GM23338 (cell line): ENCODE measurements at places on chromosomes 4 and X. TPM values are rescaled to one million over a fixed set of nuclear protein-coding genes. Genes with fewer than 3 reads are reported as not detected.

AMMECR1 gene
- total RNA-seq, result 31.3 and 32.5 TPM in 2 replicates

ZC4H2 gene
- total RNA-seq, result 20.5 and 28.3 TPM in 2 replicates

DIPK2B gene
- total RNA-seq, result not detected in 2 replicates

DOK7 gene
- total RNA-seq, result 0.52 and 0.54 TPM in 2 replicates

FRAS1 gene
- total RNA-seq, result 108 and 111 TPM in 2 replicates

AWAT2 gene
- not detected in 2 replicates for total RNA-seq

SPANXN3 gene
- total RNA-seq, result not detected in 2 replicates

MID1 gene
- 37.6 and 39.3 TPM in 2 replicates for total RNA-seq

MSANTD1 gene
- total RNA-seq, result 1.0 and 1.2 TPM in 2 replicates

TLL1 gene
- 0.39 and 2.4 TPM in 2 replicates for total RNA-seq

NAAA gene
- total RNA-seq, result 36.6 and 38.1 TPM in 2 replicates

BMP15 gene
- total RNA-seq, result not detected in 2 replicates

TCP11X2 gene
- total RNA-seq, result 0.97 and 1.6 TPM in 2 replicates

ZDHHC15 gene
- total RNA-seq, result 4.3 and 4.7 TPM in 2 replicates

SLC25A31 gene
- not detected in 2 replicates for total RNA-seq

MFAP3L gene
- 5.5 and 7.9 TPM in 2 replicates for total RNA-seq

ABCE1 gene
- 185 and 200 TPM in 2 replicates for total RNA-seq

BTC gene
- total RNA-seq, result 0.23 and 0.59 TPM in 2 replicates

NLGN3 gene
- total RNA-seq, result 15.3 and 17.2 TPM in 2 replicates

MAOA gene
- total RNA-seq, result 5.2 and 6.1 TPM in 2 replicates

SRPX gene
- 12.5 and 16.9 TPM in 2 replicates for total RNA-seq

PPP3CA gene
- 26.8 and 27.0 TPM in 2 replicates for total RNA-seq

CFI gene
- total RNA-seq, result not detected in 2 replicates

KLB gene
- total RNA-seq, result 0.03 TPM in 1 of 2 replicates, not detected in the other

PCSK1N gene
- total RNA-seq, result 4.0 and 15.6 TPM in 2 replicates

ZDHHC9 gene
- 17.6 and 19.1 TPM in 2 replicates for total RNA-seq

PSMD10 gene
- 53.0 and 71.1 TPM in 2 replicates for total RNA-seq

OTC gene
- total RNA-seq, result not detected in 2 replicates

PAGE5 gene
- not detected in 2 replicates for total RNA-seq

HTRA3 gene
- total RNA-seq, result 1.8 and 3.6 TPM in 2 replicates

DCLK2 gene
- 0.49 and 0.58 TPM in 2 replicates for total RNA-seq

REST gene
- 55.1 and 61.5 TPM in 2 replicates for total RNA-seq

PCDH19 gene
- 0.89 and 1.4 TPM in 2 replicates for total RNA-seq

PDCL2 gene
- 0.35 TPM in 1 of 2 replicates, not detected in the other for total RNA-seq

MAP7D3 gene
- total RNA-seq, result 13.0 and 14.5 TPM in 2 replicates

SPANXB1 gene
- total RNA-seq, result not detected in 2 replicates

ASB5 gene
- not detected in 2 replicates for total RNA-seq

MAGEB2 gene
- total RNA-seq, result not detected in 2 replicates

TSPAN5 gene
- 21.5 and 24.6 TPM in 2 replicates for total RNA-seq

MAGEA2 gene
- total RNA-seq, result 0.50 and 5.5 TPM in 2 replicates

ENPEP gene
- total RNA-seq, result 0.74 and 1.5 TPM in 2 replicates
